ENCODE measurements at places on chromosomes 1 and 21.

DNA sequence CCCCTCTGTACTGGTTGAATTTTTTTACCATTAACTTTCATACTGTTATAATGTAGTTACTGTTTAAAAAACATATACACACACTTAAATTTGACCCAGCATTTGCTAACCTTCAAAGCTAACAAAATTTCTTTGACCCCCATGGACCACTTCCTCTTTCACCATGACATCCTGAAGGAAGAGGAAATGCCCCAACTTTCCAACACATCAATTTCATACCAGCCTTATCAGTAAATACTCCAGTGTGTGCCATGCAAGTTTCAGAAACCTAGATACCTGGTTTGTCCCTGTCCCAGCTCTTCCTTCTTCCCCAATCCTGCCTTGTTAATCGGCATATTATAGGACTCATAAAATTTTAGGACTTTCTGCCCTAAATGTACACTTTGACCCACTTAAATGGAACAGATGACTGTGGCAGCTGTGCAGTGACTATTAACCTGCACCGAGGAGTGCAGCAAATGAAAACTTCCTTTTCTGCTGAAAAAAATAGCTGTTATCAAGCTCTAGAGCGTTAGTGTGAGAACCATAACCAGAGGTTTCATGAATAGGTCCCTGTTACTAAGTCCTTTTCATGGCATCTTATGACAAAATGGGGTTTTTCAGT lies 54.1 kb downstream of the DTL start:
- DNase-seq = no peak

- DNase-seq = no peak
Observed at GRCh38 chr1:235502601-235503402, 1.4 kb downstream of the B3GALNT2 start.

GRCh38 chr21:37367703-37368540 lies 1.3 kb downstream of the DYRK1A start:
- DNase-seq = peak; percentile 14

- DNase-seq = no peak
Observed at GRCh38 chr1:53419034-53419433, 40.2 kb upstream of the DMRTB1 start.

DNA sequence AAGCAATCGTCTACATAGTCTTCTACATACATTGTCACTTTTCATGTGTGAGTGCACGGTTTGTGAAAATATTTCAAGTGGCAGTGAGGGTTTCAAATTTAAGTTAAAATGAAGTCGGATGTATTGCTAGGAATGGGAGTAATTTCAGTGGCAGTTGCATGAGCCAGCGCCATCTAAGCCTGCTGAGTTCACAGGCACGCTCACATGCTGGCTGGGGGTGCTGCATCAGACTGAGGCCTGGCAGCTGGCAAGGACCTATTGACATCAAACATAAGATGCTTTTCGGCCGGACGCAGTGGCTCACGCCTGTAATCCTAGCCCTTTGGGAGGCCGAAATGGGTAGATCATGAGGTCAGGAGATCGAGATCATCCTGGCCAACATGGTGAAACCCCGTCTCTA lies 80.7 kb downstream of the UBE4B start:
- DNase-seq = no peak

- DNase-seq = no peak
Observed at GRCh38 chr1:224588515-224588914, 27.6 kb upstream of the CNIH3 start.

DNA sequence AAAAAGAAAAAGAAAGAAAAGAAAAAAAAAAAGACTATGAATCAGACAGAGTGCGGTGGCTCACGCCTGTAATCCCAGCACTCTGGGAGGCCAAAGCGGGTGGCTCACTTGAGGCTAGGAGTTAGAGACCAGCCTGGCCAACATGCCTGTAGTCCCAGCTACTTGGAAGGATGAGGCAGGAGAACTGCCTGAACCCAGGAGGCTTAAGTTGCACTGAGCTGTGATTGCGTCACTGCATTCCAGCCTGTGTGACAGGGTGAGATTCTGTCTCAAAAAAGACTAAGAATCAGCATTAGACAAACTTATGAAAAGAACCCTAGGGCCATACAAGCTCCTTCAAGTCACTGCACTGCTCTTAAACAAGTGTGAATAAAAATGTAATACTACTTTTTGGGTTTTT lies 16.9 kb downstream of the PSMB4 start:
- no peak for DNase-seq

DNA sequence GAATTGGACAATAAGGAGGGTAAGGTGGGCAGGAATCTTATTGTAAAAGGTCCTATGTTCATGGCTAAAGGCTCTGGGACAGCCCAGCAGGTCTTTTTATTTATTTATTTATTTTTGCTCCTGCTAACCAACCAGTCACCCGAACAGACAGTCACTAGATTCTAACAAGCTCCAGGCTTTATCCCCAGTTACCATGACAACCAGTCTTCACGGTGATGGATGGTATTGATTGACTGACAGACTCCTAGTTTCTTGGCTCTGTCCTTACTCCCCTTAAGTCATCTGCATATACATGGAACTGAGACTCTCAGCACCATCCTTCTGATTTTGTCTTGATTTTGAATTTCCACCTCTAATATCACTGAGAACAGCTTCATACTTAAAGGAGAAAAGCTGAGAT lies 44.3 kb downstream of the C8A start:
- DNase-seq = no peak

GRCh38 chr1:245110406-245110805 lies 44.4 kb upstream of the KIF26B start:
- no peak for DNase-seq

- DNase-seq = no peak
Observed at GRCh38 chr21:44880405-44881197, 7.1 kb upstream of the PTTG1IP start.

DNA sequence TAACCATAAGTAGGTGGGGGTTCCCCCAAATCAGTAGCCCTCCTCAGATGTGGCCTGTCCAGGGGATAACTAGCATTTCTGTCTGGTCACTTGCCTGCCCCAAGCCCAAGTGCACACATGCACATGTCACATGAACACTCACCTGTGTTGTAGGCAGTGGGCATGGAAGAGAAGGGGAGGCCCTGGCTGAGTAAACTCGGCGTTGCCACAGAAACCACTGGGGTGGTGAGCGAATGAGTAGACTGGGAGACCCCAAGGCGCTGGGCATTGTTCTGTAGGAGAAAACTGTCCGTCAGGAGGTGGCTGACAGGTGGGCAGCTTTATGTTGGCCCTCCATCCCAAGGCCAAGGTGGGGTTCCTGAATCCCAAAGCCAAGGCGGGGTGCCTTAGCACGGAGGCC lies 25.6 kb downstream of the MEF2D start:
- no peak for DNase-seq

DNA sequence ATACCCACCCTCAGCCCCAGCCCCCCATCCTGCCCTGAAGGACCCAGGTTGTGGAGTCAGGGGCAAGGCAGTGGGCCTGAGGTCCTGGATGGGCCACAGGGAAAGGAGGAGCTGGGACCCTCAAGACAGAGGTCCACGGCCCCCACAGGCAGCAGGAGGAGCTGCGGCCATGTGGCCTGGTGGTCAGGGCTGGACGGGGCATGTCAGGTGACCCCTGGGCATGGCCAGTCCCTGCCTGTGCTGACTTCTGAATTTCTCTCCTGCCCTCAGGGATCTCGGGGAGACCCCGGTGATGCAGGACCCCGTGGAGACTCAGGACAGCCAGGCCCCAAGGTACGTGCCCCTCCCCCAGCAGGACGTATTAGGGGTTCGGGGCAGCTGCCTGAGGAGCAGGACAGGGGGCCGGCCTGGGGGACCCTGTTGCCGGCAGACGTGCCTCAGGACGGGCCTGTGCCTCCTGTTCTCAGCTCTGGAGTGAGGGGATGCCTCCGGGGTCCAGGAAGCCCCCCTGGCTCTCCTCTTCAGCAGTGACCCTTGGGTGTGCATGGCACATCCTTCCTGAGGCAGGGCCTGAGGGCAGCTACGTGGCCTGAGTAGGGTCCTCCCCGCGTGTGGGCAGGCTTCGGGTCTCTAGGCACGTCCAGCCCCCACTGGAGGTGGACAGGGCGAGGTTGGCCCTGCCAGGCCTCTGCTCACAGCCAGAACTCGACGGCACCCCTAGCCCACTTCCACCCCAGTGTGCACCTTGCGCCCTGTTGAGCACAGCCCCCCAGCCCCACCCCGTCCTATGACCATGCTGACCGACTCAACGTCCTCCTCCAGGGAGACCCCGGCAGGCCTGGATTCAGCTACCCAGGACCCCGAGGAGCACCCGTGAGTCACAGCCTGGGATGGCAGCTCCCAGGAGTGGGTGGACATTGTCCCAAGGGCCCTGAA lies 23.6 kb downstream of the COL6A2 start:
- peak; percentile 2 for DNase-seq

DNA sequence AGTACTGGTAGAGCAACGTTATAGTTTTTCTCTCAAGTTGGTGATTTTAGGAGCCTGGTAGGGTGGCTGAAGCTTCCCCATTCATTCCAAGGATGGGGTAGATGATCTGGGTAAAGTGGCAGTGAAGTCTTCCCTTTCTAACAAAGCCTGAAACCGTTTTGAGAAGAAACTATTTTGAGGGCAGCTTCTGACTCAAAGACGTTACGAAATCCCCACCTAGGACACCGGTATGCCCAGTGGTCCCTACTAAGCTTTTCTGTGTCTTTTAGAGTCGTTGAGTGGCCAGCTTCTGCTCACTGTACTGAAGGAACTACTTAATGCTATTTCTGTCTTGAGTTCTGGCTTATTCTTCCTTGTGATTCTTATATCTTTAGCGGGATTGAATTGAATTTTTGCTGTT lies 1.4 kb downstream of the WDTC1 start:
- no peak for DNase-seq

DNA sequence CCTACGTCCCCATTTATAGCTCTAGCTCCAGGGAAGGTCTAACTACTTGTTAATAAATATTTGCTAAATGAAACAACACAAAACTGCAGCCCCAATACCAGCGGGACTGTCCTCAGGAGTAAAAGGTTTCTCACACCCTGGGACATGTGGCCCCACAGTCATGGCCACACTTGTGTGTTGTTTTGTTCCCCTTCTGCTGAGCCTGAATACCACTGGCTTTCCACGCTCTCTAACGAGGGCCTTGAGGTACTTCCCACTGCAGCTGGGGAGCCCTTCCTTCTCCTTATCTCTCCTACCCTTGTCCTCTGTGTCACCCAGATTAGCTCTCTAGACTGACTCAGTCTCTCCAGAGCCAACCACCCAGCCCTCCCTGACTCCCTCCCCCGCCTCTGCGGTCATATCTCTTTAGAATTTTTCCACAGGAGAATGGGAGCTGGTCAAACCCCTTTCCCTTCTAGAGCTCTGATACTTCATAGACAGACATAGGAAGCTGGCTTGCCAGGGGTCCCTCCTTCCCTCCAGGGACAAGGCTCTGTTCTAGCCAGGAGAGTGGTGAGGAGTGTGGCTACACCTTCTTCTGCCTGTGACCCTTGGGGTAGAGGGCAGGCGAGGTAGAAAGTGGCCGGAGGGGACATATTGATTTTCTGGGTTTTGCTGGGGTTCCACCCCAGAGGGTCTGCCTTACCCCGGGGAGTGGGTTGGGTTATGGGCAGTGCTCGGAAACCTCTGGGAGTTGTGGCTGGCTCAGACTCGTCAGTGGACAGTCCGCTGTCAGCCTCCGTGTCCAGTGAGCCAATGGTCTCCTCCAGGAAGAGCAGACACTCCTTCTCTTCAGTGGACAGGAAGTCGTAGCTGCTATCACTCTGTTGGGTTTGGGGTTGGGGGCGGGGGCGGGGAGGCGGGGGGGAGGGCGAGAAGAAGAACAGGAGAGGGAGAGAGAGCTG lies 8.1 kb downstream of the C1orf116 start:
- no peak for DNase-seq

GRCh38 chr1:242189591-242189990 lies 190.7 kb upstream of the MAP1LC3C start:
- DNase-seq = no peak

DNA sequence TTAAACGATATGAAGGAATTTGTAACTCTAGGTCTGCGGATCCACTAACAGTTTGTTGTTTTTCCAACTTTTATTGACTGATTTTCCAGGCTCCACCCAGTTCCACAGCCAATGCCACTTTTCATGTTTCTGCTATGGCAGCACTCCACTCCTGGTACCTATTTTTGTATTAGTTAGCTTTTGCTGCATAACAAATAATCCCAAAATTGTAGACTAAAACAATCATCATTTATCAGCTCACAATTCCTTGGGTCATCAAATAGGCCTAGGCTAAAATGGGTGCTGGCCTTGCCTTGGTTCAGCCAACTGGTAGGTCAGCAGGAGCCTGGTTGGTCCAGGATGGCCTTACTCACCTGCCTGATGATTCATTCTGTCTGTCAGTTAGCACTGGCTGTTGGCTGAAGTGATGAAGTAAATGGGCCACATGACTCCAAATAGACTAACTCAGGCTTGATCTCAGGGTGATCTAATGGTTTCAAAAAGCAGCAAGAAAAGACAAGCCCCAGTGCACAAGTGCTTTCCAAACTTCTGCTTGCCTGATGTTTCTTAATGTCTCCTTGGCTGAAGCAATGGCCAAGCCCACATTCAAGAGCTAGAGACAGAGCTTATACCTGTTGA lies 3.2 kb upstream of the C8B start:
- no peak for DNase-seq

DNA sequence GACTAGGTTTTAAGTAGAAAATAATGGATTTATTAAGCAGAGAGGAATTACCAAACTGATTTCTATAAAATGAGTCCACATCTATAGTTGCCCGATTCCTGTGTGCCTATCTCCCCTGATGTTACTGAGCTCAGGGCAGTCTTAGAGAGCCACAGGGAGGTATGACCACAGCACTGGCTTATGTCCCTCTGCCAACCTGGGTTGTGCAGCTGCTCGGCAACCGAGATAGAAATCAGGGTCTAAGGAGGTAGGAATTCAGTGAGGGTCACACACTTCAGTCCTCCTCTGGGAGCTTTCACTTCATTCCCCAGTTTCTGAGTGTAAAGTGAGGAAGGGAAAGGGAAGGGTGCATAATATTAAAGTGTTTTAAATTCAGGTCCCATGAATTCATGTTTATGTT lies 386.8 kb downstream of the KCNH1 start:
- DNase-seq = no peak

DNA sequence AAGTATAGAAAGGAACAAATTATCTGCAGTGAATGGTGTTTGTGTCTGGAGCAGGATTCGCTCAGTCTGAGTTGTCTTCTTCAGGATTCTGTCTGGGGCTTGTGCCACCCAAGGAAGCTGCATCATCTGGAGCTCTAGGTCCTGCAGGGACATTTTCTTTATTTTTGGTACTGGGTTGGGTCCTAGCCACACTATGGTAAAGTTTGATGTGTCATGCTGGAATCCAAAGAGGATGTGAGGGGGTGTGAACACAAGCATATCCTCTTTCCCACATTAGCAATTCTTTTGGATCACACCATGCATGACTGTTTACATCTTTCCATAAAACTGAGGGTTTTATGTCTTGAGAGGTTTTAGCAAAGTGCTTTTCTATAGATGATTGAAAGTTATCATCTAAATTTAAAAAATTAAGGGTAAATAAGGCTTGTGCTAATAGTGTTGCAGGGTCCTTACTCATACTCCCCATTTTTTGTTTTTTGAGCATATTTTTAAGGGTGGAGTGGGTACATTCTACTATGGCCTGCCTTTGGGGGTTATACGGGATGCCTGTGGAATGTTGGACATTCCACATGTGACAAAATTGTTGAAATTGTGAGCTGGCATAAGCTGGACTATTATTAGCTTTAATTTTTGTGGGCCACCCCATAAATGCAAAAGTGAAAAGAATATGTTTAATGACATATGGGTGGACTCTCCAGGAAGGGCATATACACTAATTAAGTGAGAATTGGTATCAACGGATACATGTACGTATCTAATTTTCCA lies 152.0 kb upstream of the HMCN1 start:
- DNase-seq = no peak
